ENCODE measurements at places on chromosomes 3 and 15. TPM values are rescaled to one million over a fixed set of nuclear protein-coding genes. Genes with fewer than 3 reads are reported as not detected.

The PPARG gene
- 20.8 TPM for total RNA-seq

The PRKCD gene
- 4.5 TPM for total RNA-seq

The COX17 gene
- 4.5 TPM for total RNA-seq

The POLG gene
- total RNA-seq = 64.8 TPM

The RBP2 gene
- total RNA-seq = not detected

The INO80 gene
- 28.1 TPM for total RNA-seq

The SV2B gene
- total RNA-seq = not detected

The GOLGA6B gene
- total RNA-seq = not detected

The ISLR gene
- total RNA-seq = 194 TPM
